Bone marrow (tissue), 2 donors: ENCODE measurements at places on chromosomes 3 and 15.

DNA sequence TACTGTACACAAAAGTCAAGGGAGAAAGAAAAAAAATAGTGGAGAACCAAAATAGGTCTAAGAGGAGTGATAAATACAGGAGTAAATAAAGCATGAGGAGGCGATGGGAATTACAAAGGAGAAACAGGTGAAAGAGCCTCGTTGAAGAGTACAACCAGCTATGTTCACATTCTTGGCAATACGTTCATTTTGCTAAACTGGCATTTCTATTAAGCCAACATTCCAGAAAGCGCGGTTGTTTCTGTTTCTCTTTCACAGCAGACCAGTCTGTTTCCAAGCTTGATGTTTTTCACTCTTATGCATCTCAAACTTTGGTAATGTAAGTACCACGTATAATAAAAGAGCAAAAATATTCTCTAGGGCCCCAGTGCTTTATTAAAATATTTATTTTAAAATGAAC, 74.5 kb downstream of the NSUN3 start:
- no peak for DNase-seq

GRCh38 chr3:156575641-156576040, 20.7 kb upstream of the SSR3 start:
- DNase-seq: no peak

GRCh38 chr15:70789213-70789612, 25.9 kb upstream of the UACA start:
- no peak for DNase-seq

DNA sequence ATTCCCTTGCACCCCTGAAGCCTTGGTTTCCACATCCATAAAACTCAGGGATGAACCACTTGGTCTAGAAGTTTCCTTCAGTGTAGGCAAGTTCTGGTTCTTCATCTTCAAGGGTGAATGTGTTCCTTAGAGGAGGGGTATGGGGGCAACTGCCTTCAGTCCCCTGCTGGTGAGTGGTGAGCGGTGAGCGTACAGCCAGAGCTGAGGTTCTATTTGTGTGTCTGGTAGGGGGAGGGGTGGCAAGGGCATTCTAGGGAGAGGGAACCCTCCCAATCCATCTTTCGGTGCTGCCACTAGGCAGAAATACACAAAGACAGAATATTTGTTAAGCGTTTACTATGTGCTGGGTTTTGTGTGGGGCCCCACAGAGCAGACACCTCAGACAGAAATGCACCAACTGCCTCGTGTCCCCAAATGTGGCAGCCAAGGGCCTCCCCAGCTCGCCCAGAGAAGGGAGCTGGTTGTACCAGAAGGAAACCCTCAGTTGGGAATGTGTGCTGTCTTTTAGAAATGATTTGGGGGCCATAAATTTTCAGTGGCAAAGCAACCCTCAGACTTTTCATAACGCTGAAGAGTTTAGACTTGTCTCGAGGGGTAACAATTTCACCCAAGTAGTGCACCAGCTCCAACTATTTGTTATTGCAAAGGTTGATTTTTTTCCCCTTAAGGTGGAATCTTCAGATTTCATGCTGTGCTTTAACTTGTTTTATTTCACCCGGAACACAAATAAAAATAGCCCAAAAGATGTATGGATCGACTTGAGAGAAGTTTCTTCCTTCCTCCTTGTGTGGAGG, 137.6 kb downstream of the FBLN2 start:
- no peak for DNase-seq

DNA sequence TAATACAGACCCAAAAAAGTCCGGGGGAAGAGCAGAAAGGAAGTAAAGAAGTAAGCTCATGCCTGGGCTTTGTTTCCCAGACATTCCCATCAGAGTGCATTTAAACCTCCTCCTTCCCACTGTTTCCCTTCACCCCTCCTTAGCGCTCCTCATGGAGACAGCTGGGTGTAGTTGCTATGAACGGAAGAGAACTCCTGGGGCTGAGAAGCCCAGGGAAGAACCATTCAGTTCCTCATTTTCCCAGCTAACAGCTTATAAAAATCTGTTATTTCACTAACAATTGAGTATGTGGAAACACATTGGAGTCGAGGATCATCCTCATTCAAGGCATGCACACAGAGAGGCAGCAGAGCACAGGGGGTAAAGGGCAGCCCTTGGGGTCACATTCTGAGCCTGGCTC, 299.3 kb downstream of the SHQ1 start:
- no peak for DNase-seq

DNA sequence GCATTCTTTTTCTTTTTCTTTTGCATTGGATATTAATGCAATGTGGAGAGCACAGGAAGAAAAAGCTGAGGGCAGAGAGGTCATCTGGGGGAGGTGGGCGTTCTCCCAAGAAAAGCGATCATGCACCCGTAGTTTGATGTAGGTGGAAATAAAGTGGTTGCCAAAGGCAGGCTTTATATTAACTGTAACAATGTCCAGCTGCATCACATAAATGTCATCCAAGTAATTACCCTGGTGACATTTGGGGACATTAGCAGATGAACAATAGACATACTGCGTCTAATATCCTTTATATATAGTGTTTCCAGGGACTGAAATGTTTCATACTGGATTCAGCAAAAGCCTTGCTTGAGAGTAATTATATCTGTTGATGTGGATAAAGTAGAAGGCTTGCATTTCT, 135.5 kb downstream of the CNTN6 start:
- DNase-seq: no peak

DNA sequence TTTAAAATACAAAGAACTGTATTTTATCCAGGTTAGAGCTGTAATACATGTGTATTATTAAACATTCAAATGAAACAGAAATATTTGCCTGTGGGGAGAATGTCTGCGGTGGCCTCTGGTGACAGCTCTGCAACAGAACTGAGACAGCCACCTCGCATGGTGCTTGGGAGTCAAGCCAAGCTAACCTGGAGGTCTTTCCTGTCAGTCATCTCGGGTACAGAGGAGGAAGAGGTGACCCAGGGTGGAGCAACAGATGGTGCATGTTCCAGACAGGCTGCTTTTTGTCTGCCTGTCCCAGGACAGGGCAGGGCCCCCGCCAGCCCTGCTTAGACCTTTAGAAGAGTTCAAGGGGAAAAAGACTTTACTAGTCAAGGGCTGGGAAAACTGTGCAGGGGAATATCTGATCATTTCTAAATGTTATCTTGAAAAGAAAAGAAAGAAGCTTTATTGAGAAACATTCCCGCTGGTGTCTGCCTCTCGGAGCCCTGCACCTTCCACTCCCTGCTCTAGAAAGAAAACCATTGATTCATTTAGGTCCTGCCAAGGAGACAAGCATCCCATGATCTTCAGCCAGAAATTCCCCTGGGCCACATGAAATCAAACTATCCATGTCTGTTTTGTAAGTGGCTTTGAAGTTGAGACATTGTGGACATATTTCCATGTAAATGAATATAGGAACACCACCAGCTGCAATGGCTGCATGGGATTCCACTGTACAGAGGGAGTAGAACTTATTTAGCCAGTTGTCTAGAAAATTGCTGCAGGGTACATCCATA, 5.5 kb upstream of the NR2E3 start:
- DNase-seq: no peak

DNA sequence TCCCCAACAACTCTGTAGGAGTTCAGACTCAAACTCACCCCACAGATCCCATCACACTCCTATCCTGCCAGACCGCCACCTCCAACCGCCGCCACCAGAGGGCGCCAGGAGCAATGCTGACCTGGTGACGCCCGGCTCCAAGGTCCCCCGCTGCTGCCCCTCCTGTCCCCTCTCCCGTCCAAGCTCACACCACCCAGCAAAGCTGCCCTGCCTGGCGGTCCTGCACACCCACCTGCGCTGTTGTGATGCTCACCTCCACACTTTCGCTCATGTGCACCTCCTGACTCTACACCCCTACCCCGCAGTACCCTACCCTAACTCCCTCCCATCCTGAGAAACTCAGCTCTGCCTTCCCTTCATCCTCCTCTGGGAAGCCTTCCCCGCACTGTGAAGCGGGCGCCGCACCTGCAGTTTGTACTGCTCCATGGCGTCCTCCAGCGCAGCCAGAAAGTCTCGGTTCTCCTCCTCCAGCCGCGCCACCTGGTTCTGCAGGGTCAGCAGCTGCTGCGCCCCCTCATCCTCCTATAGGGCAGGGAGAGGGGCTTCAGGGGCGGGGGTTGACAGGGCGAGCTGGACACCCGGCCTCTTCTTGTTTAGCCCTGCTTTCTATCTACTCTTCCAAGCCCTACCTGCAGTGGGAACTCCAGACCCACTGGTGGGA, 7.9 kb downstream of the KIF7 start:
- peak; percentile 46 for DNase-seq

DNA sequence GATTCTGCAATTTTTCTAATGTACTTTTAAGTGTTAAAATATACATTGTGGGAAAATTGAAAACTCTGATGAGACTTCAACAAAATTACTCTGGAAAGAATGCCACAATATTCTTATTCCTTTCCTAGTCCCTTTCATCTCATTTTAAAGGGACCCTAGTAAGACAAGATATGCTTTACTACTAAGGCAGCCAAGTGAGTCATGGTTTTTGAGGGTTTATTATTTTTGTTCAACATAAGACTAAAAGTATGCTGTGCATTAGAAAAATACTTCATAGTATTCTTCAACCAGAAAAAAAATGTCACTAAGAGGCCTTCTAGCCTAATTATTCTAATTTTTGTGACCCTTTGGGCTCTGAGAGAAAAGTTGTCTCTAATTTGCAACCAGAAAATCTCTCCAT, 7.4 kb downstream of the IL12A start:
- DNase-seq: no peak

DNA sequence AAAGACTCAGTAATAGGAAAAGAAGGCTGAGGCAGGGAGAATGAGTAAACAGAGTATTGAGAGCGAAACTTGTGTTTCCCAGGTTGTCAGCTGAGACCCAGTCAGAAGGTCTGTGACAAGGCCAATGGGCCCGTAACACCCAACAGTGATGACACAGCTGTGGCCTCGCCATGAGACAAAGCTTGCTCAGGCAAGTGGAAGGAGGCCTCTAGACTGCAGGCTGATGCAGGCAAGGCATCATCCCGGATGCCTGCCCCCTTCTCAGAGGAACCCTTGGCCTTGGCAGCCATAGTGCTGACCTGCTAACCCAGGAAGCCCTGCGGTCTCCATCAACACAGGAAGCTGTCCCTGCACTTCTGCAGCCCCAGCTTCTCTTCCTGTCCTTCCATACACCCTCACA, 15.4 kb downstream of the RAB6B start:
- DNase-seq: no peak

DNA sequence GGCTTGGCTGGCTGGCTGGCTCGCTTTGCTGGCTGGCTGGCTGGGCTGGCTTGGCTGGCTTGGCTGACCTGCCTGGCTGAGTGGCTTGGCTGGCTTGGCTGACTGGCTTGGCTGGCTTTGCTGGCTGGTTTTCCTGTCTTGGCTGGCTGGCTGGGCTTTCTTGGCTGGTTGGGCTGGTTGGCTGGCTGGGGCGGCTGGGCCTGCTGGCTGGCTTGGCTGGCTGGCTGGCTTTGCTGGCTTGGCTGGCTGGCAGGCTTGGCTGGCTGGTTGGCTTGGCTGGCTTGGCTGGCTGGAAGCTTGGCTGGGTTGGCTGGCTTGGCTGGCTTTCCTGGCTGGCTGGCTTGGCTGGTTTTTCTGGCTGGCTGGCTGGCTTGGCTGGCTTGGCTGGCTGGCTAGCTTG, 435.6 kb downstream of the GOLGA6L6 start:
- no peak for DNase-seq

GRCh38 chr3:192122832-192123594, 604.3 kb downstream of the FGF12 start:
- no peak for DNase-seq

DNA sequence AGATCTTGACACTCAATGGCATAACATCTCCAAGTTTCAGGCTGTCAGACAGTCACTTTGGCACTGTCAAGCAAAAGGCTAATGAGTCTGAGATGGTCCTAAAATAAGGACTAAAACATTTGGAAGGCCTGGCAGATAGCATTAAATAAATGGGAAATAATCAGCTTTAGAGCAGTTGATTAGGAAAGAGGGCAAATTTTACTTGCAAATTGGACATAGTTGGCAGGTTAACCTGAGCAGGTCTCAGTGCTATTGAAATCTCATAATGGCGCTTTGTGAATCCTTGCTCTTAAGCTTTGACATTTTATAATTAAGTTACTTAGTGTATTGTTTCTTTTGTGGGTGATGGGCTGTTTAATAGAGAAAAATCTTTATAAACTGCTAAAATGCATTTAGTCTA, 1003.1 kb upstream of the GBE1 start:
- DNase-seq: no peak

DNA sequence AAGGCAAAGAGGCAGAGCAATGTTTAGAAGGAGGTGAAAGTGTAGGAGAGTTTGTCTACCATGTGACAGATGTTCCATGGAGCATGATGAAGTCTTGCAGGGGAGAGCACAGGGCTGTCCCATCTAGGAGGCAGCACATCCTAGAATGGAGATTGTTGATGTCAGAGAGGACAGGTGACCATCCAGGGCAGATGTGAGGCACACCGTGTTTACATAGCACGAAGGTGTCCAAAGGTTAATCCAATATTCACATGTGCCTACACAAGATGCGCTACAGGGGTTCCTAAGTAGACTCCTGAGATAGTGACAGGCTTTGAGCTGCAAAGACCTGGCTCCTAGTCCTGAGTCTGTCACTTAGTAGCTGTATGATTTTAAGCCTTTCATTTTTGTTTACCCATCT, 219.3 kb upstream of the SLCO3A1 start:
- DNase-seq: no peak

GRCh38 chr3:113166719-113167492, 44.5 kb upstream of the BOC start:
- no peak for DNase-seq

DNA sequence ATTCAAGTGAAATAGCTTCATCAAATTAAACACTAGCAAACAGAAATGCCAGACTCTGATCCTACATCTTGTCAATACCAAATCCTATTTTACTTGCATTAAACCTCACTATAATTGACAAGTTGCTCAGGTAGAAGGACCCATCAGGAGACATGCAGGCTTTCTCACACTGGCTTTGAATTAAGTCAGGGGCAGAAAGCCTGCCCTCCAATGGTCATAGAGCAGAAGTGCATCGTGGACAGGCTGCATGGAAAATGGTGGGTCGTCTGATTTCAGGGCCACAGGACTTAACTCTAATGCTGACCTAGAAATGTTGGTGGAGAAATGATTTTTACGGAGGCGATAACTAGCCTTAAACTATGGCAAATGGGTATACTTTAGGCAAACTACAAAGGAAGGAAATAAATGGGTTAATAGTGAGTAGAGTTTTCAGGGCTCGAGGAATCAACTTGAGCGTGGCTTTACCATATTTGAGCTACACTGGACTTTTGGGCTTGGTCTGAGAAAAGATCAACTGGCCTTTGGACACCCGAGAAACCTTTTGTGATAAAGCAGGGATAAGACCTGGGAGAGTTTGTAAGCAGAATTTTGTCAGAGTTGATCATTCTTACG, 283.9 kb downstream of the GRM7 start:
- no peak for DNase-seq

DNA sequence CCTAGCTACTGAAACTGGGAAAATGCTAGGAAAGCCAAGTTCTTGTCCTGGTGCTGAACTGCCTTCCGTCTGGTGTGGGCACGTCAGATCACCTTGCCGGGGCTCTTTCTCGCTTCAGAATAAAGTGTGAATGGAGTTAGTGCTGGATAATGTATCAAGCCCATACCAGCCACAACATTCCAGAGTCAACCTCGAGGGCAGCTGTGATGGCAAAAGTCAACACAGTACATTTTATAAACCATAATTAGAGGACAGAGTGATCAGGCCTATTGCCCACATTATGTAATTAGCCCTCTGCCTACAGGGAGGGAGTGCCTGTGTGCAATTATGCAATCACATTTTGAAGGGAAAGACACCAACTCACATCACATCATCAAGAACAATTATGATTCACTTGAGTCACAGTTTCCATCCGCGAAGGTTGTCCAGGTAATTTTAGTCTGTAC, 165.2 kb downstream of the RORA start:
- DNase-seq: no peak
